ENCODE measurements at places on chromosomes 16 and 17.

- peak; percentile 5 for DNase-seq
Observed at GRCh38 chr17:83179374-83179773, 100.0 kb downstream of the METRNL start.

DNA sequence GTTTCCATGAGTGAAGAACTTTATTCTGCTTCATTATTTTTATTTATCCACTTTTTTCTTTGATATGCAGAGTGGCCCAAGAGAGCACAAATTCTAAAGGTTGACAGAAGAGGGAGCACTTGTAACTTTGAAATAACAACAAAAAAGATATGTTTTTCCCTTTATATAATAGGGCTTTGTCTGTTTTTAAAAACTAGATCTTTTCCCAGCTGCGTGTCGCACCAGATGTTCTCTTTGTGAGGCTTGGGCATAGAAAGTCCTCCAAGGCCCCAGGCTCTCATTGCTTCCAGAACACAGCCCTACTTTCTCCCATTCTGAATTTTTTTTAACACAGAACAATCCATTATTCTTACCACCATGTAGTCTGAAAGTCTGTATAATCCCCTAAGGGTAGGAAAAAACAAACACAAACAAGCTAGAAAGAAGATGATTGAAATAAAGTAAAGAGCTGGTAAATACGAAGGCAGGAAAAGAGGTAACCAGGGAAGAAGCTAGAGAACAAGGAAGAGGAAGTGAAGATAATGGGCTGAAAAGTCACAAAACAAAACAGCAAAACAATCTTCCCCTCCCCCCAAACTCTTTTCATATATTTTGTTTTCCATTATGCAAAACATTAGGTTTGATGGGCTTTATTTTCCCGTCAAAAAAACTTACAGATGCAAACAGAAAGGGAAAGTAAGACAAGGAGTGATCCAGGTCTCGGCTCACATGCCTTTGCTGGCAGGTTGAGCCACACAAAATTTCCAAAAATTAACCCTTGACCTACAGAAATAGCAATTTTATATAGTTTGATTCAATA is 160.4 kb downstream of the ABCA8 start:
- DNase-seq, result peak; percentile 99

- DNase-seq, result no peak
Observed at GRCh38 chr17:41632482-41633105, 8.2 kb upstream of the KRT17 start.

DNA sequence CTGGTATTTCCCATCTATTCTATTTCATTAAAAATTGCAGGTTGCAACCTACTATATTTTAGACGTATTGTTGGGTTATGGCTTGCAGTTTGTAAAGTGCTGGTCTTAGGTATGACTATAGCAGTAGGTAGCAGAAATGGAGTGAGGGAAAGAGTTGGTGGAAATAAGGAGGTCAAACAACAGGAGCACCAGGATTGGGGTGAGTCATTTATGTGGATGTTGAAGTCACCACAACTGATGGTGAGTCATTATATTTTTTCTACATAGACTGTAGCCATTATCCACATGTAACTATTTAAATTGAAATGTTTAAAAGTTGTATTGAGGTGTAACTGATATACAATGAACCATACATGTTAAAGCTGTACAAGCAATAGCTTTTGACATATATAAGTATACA is 25.0 kb upstream of the HS3ST3A1 start:
- DNase-seq, result no peak

GRCh38 chr16:57763285-57764005 is 27.9 kb downstream of the KATNB1 start:
- no peak for DNase-seq

- no peak for DNase-seq
Observed at GRCh38 chr16:26012376-26012775, 320.6 kb downstream of the HS3ST4 start.

DNA sequence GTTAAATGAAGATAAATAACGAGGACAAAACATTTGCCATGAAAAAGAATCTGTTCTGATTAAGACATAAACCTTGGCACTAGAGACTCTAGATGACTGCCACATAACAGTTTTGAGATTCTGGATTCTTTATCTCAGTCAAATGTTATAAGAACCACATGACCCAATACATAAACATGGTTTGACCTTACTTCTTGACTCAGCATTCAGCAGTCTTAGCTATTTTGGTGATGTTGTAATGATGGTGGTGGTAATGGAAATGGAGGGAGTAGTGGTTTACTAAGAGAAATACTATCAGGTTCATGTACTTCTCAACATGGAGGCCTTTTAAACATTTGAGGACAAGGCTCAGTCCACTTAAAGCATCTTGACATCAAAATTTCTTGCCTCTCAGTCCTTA is 925.4 kb downstream of the CDH11 start:
- no peak for DNase-seq

- DNase-seq, result no peak
Observed at GRCh38 chr16:53780051-53780450, 76.1 kb downstream of the FTO start.

DNA sequence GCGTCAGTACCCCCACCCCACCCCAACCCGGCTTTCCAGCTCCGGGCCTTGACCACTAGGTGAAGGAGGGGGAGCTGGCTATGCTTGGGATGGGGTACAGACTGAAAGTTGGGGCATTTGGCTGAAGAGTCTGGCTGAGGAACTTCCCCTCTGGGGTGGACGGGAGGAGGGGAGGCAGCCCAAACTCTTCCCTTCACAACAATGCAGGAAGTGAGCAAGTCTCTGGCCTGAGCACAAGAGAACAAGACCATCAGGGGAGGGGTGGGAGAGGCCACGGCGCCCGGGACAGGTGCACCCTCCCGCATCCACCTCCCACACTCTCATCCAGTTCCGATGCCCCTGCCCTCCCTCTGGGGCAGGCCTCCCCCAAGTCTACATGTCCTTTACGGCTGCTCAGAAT is 5.6 kb downstream of the USH1G start:
- DNase-seq, result no peak

DNA sequence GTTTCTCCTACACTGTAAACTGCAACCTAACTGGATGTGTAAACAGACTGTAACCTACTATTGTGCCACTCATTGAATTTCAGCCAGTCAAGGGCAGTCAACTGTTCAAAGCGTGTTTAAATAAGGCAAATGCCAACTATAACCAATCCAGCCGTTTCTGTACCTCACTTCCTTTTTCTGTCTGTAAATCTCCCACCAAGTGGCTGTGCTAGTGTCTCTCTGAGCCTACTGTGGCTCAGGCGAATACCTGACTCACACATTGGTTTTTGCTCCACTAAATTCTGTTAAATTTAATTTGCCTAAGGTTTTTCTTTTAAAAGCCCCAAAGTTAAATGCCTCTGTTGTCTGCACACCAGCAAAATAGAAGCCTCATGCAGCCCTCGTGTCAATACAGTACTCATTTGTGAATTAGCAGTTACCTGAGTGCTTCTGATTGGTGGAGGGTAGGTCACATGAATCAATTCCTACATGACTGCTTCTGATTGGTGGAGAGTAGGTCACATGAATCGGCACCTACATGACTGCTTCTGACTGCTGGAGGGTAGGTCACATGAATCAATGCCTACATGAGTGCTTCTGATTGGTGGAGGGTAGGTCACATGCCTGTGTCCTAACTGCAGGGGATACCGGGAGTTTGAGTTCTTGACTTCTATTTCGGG is 31.1 kb upstream of the CCR7 start:
- peak; percentile 9 for DNase-seq

- no peak for DNase-seq
Observed at GRCh38 chr16:83899272-83899897, 470 bp downstream of the MLYCD start.

DNA sequence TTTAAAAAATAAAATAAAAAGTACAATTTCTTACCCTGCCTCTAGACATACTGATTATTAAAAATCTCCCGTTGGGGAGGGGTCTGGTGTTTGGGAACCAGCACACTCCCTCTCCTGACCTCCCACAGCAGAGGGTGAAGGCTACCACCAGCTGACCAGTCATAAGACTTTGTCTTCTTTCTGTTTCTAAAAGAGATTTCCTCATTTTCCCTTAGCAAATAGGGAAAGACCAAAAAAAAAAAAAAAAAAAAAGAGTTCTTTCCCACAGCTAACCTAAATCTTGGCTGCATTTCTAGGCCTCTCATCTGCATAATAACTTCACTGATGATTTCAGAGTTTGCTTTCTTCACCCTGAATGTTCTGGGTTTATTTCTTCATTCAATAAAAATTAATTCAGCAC is 30.3 kb downstream of the CDK5RAP3 start:
- peak; percentile 55 for DNase-seq

- no peak for DNase-seq
Observed at GRCh38 chr17:8905331-8905730, 37.9 kb upstream of the PIK3R6 start.

DNA sequence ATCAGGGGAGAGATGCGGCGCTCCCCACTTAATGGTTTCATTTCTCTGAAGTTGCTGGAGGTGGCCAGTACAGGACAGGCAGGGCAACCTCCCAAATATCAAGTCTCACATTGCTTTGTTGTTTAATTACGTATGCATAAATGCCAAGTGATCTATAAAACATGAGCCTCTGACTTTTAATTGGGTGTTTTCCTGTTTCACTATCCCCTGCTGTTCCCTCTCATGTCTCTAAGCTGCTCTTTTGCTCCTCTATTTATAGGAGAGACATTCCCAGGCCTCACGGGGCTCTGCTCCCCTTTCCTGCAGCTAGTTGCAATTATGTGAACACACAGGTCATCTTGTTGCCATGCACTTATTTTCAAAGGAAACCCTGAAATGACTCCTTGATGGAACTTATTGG is 1173.5 kb upstream of the GOT2 start:
- DNase-seq, result no peak

GRCh38 chr17:55420067-55420775 is 1.4 kb downstream of the MMD start:
- DNase-seq, result peak; percentile 73

GRCh38 chr16:15644267-15644961 is 1.5 kb upstream of the MARF1 start:
- DNase-seq, result no peak

DNA sequence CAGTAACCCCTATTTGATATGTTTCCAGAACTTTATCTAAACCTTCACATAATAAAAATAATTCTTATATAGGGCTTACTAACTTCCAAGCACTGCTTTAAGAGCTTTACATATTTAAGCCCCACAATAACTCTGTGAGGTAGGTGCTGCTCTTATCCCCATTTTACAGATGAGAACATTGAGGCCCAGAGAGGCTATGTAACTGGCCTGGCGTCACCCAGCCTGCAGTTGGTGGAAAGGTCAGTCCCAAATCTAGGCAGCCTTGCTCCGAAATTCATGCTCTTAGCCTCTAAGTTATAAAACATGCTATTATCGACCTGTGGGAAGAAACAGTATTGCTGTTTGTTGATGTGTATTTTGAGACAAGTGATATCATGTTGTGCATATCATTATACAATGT is 9.0 kb downstream of the NLRC5 start:
- DNase-seq, result no peak
